ENCODE measurements at places on chromosomes 11 and 22.

GRCh38 chr22:47810505-47811500 is 1048.4 kb downstream of the TBC1D22A start:
- no peak for DNase-seq

DNA sequence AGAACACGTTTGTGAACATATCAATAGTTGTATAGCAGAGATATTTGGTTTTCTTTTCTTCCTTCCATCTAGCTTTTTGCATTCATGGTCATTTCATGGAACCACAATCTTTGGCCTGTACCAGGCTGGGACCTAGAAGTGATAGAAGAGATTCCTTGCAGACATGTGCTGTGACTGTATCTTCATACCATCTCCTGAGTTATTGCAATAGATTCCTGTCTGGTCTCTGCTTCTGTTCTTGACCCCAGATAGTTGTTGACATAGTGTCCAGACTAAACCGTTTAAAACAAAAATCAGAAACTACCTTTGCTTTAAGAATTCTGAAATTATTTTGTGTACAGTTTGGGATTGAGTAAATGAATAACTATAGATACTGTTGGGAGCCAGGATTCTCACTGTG is 16.8 kb downstream of the PANX1 start:
- no peak for DNase-seq

- DNase-seq: no peak
These were observed 8.7 kb upstream of the ABTB2 start for GRCh38 chr11:34366522-34366921.

DNA sequence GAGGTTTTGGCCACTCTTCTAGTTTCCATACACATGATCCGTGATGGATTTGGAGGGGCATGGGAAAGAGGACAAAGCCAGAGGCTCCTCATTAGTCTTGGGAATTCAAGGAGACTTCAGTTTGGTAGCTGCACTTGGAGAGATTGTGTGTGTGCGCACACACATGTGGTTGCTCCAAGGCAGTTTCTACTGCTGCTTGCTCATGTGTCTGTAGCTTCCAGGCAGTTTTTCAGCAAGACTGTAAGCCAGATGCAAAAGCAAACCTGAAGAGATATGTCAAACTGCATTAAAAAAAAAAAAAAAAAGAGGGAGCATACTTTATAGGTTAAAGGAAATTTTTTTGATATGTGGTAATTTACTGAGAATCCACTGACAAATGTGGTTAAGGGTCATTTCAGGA is 95.7 kb downstream of the OSBP2 start:
- DNase-seq: no peak

GRCh38 chr11:20626279-20626678 is 26.9 kb downstream of the SLC6A5 start:
- DNase-seq: no peak

GRCh38 chr11:96014217-96014616 is 90.3 kb upstream of the MTMR2 start:
- no peak for DNase-seq

GRCh38 chr11:113308601-113309000 is 5.8 kb upstream of the TTC12 start:
- DNase-seq: no peak

- no peak for DNase-seq
These were observed 36.6 kb downstream of the KIAA1671 start for GRCh38 chr22:24989135-24989534.
